GM23248 (cell line): ENCODE measurements at places on chromosomes 3 and 15.

- no peak for DNase-seq
Observed at GRCh38 chr15:80654299-80654698, 40.8 kb upstream of the ABHD17C start.

GRCh38 chr15:101388046-101388445 is 93.0 kb upstream of the SNRPA1 start:
- no peak for DNase-seq

GRCh38 chr3:121736112-121736511 is 13.4 kb downstream of the GOLGB1 start:
- peak; percentile 36 for DNase-seq

DNA sequence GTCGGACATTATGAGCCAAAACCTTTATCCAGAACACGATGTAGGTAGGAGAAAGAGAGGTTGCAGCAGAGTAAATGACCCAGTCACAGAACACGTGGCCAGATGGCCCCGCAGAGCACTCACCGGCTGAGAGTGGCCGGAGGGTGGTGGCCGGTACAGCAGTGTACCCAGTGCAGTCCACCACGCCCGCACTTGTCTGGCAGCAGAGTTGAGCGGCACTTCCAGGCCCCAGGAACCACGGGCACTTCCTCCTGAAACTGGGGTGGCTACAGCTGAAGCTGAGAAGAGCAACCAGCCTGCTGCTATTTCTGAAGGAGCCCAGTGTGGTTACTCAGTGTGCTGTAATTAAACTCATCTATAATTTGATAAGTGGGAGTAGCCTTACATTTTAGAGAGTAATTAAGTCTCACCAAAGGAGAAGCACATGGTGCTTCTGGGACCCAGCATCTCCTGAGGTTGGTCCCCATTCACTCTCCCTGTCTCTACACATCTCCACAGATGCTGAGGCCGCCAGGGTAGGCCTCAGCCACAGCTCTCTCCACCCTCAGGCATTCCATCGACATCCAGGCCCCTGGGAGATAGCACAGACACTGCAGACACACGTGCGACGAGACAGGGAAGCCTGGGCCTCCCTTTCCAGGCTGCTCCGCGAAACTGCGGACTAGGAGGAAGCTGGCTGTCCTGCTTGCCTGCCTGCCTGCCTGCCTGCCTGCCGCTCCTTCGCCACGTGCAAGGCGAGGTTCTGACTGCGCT is 49.8 kb downstream of the BDH1 start:
- no peak for DNase-seq

DNA sequence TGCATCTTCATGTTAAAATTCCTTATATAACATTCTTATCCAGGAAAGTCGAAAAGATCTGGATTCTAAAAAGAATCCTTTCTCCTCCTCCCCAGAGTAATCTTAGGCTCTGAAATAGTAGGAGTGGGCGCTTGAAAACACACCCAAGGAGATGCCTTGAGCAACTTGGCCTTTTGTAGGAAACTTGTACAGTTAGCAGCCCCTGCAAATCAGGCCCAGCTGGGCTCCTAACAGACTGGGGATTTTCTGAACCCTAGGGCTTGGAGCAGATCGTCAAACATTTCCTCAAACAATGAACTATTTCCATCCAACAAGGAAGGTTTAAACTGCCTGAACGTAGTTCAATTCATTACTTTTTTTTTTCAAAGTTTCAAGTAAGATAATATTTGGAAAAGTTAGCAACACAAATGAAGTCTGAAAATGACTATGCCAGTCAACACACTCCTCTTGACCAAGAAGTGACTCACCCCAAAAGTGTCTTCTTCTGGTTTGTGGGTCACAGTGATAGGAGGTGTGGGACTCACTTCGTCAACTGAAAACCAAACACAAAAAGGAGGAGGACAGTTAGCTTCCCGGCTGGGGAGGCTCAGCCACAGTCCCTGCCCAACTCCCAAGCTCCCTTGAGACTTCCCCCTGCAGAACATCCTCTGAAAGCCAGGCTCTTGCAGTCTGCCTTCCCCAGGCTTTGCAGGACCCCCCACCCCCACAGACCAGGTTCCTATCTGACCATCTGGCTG is 129.7 kb downstream of the NTRK3 start:
- peak; percentile 10 for DNase-seq

- DNase-seq, result peak; percentile 30
Observed at GRCh38 chr3:65666448-65667091, 372.1 kb downstream of the MAGI1 start.
